Effector CD4-positive, alpha-beta T cell (primary cell): ENCODE measurements at places on chromosomes 13 and 19.

DNA sequence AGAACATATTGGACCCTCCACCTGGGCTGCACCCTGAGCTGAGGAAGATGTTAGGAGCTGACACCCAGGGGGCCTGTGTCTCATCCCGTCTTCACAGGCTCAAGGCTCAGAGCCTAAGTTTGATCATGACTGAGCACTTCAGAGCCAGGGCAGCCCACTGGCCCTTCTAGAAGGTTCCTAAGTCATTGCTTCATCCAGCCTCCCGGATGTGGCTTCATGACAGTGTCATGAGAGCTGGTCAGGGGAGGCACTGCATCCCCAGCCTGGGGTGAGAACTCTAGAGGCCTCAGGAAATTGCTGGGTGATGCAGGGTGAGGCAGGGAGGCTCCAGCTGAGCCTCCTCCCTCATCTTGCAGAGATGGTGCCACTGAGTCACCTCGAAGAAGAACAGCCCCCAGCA is 24.9 kb upstream of the PIK3R2 start:
- no peak for DNase-seq

DNA sequence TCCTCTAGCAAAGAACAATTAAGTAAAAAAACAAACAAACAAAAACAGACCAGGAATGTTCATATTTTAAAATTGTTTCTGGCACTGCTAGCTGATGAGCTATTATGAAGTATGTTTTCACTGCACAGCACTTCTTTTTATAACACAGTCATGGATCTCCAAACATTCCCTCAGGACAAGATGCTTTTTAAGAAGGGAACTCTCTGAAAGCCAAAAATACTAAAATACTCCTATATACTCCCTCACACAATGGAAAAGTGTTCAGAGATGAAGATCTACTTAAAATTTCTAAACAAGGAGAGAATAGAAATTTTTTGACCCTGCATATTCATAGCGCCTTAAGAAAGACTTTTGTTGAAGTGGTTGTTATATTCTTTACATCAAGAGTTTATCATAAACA is 926.8 kb downstream of the DIAPH3 start:
- DNase-seq: no peak

GRCh38 chr19:4711211-4711610 is 12.4 kb downstream of the DPP9 start:
- no peak for DNase-seq

DNA sequence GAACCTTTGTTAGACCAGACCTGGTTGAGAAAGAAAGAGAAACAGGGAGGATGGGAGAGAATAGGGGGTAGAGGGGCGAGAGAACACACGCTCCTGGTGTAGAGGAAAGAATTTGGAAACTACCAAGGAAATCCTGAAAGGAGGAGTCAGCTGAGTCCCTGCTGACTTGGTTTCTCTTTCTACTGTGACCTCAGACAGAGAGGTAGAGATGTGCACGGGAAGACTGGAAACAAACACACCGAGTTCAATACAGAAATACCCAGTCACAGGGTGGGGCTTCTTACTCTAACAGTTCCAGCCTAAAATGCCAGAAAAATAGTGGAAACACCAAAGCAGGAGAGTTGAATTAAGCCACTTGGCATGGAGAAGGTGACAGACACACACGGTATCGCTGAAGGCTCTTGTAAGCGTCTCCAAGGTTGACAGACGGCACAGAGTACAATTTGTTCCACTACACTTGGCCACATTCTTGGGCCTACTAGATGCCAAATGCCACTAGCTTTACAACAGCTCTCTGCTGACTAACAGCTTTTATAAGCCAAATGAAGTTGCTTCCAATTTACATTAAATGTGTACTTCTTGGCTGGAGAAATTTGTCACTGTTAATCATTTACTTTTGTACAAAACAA is 28.1 kb downstream of the LATS2 start:
- DNase-seq: no peak
